ENCODE measurements at places on chromosomes 7 and 10.

DNA sequence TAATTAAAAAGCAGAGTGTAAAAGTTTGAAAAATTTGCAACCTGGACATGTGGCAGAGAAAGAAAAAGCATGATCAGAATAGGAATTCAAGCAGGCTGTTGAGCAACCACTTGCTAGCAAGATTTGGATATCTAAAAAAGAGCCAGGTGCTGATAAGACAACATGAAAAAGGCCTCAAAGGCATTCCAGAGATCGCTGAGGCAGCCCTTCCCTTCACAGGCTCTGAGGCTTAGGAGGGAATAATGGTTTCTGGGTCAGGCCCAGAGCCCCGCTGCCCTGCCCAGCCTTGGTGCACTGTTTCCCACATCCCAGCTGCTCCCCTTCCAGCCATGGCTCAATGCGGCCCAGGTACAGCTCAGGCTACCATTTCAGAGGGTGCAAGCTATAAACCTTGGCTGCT, 64.1 kb upstream of the EEPD1 start:
- no peak for DNase-seq

GRCh38 chr7:31190906-31191305, 138.8 kb downstream of the ADCYAP1R1 start:
- no peak for DNase-seq

DNA sequence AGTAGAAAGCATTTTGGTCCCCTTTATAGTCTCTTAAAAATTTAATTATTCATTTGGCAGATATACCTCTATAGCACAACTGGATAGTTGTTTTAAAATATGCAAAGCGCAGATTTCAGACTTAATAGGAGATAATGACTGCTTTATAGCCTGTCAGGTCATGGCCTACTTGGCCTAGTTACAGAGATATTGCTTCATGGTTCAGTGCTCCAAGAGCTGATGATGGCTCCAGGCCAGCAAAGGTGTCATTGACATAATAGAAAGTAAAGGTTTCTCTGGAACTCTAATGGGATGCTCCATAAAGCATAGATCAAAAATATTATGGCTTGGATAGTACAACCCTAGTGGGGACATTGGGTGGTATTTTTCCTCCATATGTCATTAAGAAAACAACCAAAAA, 285.7 kb downstream of the NXPH1 start:
- no peak for DNase-seq

DNA sequence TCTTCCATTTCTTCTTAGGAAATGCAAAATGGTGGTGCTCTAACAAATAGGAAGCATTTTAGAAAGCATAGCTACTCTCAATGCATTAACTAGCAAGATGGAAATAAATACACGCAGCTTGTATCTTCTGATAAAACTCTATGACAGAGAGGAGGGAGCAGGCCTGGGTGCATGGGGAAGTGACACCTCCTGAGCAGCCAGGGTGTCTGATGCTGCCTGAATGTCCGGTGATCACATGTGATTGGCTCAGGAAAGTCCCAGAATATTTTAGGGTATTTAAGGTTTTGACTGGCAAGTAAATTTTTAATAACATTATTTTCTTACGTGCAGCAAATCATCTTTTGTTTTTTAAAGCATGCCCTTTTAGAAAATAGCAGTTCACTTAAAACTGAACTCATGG, 261.0 kb upstream of the KLF6 start:
- no peak for DNase-seq

DNA sequence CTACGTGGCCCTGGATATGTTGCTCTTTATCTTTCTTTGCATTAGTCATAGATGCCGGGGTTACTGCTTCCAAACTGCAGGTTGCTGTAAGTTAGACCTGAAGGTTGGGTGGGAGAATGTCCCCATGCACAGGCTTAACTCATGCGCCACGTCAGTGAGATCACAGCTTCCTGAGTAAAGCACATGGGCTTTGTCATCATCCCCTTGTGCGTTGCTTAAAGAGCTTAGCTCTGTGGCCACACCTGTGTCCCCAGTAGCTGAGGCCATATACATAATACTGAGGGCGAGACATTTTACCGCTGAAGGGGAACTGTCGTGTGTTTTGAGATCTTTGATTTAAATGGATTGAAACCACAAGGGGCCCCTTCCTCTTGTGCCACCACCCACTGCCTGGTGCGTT, 45.8 kb upstream of the BTBD16 start:
- no peak for DNase-seq

DNA sequence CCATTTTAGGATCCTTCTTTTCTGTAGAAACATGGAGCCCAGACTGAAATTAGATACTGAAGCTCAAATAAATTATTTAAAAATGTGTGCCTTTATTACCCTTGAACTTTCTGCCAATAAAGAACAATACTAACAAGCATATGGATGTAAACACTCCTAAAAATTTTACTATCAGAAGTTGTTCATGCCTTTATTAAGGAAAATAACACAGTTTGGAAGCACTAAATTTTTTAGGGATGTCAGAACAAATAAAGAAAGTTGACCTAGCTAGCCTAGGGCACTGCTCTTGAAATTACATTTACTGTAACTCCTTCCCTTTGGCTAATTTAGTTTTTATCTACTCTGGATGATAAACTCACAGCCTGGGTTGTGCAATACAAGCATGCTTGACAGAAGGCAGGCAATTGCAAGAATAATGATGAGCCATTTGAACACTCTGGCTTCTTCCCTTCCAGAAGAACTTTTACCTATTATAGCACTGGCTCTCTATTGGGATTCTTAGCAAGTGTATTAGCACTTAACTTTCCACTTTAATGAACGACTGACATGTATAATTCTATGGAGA, 351.7 kb upstream of the C7orf33 start:
- DNase-seq: no peak

- no peak for DNase-seq
Observed at GRCh38 chr7:41984888-41985287, 252.1 kb downstream of the GLI3 start.

DNA sequence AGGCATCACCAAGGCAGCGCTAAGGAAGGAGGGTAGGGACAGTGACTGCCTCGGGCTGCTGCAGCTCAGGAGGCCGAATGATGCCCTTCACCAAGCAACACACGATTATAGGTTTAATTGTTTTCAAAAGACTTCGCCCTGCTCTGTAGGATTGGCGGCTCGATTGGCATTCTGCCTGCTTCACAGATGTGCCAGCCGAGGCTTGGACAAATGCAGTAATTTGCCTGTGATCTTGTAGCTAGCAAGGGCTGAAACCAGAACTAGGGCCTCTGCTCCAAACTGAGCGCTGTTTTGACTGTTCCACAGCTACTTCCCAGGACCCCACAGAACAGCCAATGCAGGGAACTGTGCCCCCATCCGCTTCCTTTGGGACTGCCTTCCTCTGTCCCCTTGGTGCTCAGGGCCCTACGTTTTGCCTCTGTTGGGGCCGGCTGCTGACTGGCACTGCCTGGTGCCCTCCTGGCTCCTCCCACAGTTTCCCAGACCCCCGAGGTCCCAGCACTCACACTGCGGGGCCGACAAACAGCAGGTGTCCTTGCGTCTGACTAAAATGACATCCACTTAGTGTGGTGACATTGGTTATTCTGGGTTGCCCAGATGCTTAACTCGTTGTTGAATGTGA, 62.6 kb upstream of the EN2 start:
- DNase-seq: no peak

DNA sequence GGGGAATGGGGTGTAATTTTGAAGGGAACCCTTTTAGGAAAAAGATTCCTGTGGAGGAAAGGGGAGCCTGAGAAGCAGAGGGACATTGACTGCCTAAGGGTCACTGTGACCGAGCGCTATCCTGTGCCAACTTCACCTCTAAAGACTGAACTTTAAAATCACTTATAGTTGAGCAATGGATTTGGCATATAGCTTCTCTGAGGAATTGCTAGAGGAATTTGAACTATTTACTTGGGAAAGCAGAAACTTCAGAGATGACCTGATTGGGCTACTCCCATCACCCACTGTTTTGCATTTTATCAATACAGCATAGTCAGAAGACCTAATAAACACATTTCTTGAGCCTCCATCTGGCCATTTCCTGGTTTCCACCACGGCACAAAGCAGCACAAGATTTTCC, 23.7 kb upstream of the WNT16 start:
- no peak for DNase-seq

- no peak for DNase-seq
Observed at GRCh38 chr7:137371616-137372015, 28.1 kb upstream of the PTN start.

DNA sequence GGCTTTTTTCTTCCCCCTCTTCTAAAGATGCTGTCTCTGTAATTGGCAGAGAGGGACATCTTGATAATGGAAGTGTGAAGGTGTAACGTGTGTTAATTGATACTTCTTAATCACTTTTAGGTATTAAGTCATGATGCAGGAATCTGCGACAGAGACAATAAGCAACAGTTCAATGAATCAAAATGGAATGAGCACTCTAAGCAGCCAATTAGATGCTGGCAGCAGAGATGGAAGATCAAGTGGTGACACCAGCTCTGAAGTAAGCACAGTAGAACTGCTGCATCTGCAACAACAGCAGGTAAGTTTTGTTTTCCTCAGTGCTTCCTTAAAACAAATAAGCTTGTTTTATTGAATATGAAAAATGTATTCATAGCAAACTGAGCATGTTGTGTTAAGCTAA, 11.8 kb downstream of the FOXP2 start:
- no peak for DNase-seq
